ENCODE measurements at places on chromosomes 4 and X. TPM values are rescaled to one million over a fixed set of nuclear protein-coding genes. Genes with fewer than 3 reads are reported as not detected.
A peak's percentile ranks its signal among the peaks of the same experiment; 100 is the strongest.

DNA sequence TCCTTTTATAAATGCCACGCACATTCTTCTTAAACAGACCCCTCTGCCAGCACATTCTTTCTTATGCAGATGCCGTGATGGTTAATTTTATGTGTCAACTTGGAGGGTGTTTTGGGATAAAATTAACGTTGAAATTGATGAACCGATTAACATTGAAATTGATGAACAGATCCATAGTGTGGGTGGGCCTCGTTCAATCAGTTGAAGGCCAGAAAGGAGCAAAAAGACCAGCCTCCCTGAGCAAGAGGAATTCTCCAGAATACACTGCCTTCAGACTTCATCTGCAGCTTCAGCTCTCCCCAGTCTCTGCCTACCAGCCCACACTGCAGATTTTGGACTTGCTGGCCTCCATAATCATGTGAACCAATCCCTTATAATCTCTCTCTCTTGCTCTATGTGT lies 233.6 kb upstream of the BCOR start:
- DNase-seq: no peak

GRCh38 chr4:137032222-137032621 lies 500.1 kb downstream of the PCDH18 start:
- DNase-seq: no peak

GRCh38 chr4:140186651-140187315 lies 32.8 kb upstream of the MAML3 start:
- DNase-seq: peak; percentile 68

- DNase-seq: no peak
These were observed 37.3 kb upstream of the UGT2B4 start for GRCh38 chr4:69532886-69533506.

- no peak for DNase-seq
These were observed 1829.0 kb upstream of the PCDH7 start for GRCh38 chr4:28890949-28891775.

DNA sequence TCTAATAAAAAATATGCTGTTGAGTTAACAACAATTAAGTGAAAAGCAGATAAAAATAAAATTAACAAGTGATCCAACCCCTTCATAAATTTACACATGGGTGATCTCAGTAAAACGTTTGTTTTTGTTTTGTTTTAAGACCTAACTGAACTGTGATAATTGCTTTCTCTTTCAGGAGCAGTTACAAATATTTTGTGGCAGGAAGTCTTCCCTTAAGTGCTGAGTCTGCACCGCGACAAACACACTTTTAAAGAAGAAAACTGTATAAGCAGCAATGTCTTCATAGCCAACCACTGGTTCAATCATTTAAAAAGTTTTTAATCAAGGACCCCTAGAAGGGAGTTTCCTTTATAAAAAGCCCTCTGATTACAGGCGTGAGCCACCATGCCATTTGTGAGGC lies 53.7 kb upstream of the NFKB1 start:
- no peak for DNase-seq

DNA sequence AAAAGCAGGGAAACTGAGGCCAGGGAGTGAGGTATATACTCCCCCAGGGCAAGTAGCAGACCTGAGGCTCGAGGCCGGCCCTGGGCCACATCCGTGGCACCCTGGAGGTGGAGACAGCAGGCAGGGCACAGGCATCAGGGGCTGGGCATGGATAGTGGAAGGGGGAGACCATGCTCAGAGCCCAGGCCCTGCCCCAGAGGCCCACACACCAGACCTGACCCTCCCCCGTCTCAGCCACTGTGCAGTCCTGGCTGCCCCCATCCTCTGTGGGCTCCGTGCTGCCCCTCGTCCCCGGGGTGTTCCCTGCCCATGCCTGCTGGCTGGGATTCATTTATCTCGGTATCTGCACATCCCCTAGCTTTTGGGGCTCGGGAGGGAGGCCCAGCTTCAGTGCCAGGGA lies 103.1 kb upstream of the NKX1-1 start:
- no peak for DNase-seq

GRCh38 chrX:113001836-113002235 lies 161.2 kb upstream of the AMOT start:
- no peak for DNase-seq

DNA sequence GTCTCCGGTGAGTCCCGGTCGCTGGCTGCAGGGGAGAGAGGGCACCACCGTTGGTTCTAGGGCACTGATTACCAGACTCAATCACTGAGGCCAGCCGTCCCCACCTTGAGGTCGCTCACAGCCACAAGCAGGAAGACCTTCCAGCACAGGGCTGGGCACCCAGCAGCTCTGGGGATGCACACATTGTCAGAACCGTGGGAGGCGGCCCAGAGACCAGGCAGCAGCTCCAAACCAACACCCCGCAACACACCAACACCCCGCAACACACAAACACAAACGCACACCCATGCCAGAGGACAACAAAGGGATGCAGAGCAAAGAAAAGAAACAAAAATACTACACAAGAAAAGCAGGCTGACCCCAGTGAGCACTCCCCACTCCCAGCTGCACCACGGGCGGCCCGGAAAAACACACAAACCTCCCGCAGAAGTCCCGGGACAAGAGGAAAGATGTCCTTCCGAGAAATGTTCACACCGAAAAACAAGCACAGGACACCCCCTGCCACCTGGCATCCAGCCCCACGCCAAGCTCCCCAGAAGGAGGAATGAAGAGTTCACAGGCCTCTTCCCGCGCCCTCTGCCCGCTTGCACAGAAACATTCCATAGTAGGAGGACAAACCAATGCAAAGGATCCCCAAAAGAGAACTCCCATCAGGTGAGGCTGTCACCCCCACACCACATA lies 3.2 kb downstream of the HMX1 start:
- DNase-seq: no peak

- DNase-seq: no peak
These were observed 73.6 kb downstream of the EGF start for GRCh38 chr4:109985993-109986974.

- no peak for DNase-seq
These were observed 8.4 kb upstream of the SH3RF1 start for GRCh38 chr4:169279108-169279507.

The RASGEF1B gene
- 40.9 TPM for total RNA-seq

The CXCL8 gene
- 2.0 TPM for total RNA-seq

The SLC6A14 gene
- not detected for total RNA-seq

The CABS1 gene
- total RNA-seq: not detected

The TEX13C gene
- not detected for total RNA-seq
